Esophagus squamous epithelium (tissue), 5 donors: ENCODE measurements at places on chromosomes 13 and 19. TPM values are rescaled to one million over a fixed set of nuclear protein-coding genes. Genes with fewer than 3 reads are reported as not detected.

Gene ATP12A
- 2.9 TPM for total RNA-seq

DNA sequence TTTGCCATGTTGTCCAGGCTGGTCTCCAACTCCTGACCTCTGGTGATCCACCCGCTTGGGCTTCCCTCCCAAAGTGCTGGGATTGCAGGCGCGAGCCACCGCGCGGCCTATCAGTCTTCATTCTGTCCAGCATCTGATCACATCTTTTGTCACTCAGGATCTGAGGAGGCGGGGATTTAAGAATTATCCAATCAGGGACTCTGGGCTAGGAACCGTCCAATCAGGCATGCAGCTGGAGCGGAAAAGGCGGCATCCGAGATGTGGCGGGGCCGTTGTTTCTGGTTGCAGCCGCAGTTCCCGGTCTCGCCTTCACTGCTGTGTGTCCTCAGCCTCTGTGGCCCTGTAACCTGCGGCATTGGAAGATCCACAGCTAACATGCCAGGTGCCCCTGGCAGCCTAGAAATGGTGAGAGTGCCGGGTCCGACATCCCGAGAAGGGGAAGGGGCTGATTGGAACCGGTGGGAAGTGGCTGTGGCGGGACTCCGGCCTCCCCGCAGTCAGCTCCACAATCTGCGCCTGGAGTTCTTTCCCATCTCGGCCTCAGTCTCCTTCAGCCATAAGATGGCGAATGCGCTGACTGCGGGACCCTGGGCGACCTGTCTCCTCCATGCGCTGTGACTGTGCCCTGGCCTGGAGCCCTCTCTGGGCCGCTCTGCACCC is at the start of gene ZNF729:
ZNF729 (plus strand) TSS at position 291 of the 660 bp plus-strand sequence; CDS start at position 376, 85 bp downstream.
- H3K4me3 ChIP-seq = no peak within 1 kb of the TSS
- H3K4me1 ChIP-seq = no peaks in the 10 kb centered on the region
- no peaks in the 10 kb centered on the region for H3K27me3 ChIP-seq
- no peak within 1 kb of the TSS for H3K27ac ChIP-seq
- H3K36me3 ChIP-seq = no peaks in the 10 kb centered on the region

DNA sequence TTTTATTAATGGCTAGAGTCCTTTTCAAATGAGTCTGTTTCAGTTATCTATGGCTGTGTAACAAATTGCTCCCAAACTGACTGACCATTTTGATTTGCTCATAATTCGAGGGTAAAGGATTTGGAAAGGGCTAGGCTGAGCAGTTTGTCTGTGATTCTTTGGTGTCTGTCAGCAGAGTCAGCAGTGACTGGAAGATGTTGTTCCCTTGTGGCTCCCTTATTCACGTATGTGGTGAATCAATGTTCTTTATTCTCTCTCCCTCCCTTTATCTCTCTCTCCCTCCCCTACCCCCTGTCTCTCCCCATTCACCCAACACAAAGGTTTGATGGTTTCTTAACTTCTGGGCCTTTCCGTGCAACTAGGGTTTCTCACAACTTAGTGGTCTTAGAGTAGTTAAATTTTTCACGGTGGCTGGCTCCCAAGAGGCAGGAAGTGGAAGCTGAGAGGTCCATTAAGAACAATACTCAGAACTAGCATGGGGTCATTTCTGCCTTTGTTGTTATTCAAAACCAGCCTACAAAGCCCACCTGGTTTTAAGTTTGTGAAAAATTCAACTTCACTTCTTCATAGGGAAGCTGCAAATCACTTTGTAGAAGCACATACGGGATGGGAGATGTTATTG is 772.5 kb upstream of the SLITRK1 start:
- H3K27me3 ChIP-seq = no peaks in the 10 kb centered on the region
- H3K4me3 ChIP-seq = no peak overlapping the region
- H3K27ac ChIP-seq = no peak overlapping the region
- H3K36me3 ChIP-seq = no peaks in the 10 kb centered on the region
- DNase-seq = no peak
- no peaks in the 10 kb centered on the region for H3K4me1 ChIP-seq

DNA sequence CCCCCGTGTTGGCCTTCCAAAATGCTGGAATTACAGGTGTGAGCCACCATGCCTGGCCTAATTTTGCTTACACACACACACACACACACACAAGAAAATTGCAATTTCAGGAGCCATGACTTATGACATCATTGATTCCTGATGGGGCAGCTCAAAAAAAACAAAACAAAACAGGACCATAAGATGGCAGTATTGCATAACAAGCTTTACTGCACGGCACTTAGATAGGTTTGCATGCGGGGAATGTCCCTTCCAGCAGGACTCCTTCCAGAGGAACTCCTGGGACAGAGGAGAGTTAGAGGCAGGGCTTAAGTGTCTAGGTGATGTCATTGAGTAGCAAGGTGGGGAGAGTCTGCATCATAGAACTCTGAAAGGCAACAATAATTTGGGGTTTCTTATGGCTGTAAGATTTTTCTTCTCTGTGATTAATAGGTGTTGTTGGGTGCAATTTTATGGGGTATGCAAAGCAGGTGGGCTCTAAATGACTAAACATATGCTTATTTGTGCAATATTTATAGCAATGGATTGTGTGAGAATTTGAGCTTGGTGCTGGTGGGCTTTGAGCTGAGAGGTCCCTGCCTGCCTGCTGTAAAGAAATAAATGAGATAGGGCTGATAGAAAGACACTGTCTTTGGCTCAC is 9.0 kb upstream of the ACSBG2 start:
- H3K4me1 ChIP-seq = no peaks in the 10 kb centered on the region
- no peak overlapping the region for H3K27ac ChIP-seq
- no peak for DNase-seq
- no peaks in the 10 kb centered on the region for H3K36me3 ChIP-seq
- H3K4me3 ChIP-seq = no peak overlapping the region

- no peaks in the 10 kb centered on the region for H3K36me3 ChIP-seq
- peaks cover 42% of the 10 kb centered on the region for H3K4me1 ChIP-seq
- H3K27ac ChIP-seq = no peak overlapping the region
Observed at GRCh38 chr19:45643927-45644771, 5.0 kb upstream of the EML2 start.
